Thoracic aorta (tissue), 2 donors: ENCODE measurements at places on chromosomes 5 and 9. TPM values are rescaled to one million over a fixed set of nuclear protein-coding genes. Genes with fewer than 3 reads are reported as not detected.

- DNase-seq = no peak
Measured at GRCh38 chr5:123422433-123423277, 548 bp downstream of the CEP120 start.

- DNase-seq = no peak
Measured at GRCh38 chr9:99169086-99169485, 52.7 kb downstream of the ALG2 start.

The CCNO gene
- 0.35 TPM for total RNA-seq

DNA sequence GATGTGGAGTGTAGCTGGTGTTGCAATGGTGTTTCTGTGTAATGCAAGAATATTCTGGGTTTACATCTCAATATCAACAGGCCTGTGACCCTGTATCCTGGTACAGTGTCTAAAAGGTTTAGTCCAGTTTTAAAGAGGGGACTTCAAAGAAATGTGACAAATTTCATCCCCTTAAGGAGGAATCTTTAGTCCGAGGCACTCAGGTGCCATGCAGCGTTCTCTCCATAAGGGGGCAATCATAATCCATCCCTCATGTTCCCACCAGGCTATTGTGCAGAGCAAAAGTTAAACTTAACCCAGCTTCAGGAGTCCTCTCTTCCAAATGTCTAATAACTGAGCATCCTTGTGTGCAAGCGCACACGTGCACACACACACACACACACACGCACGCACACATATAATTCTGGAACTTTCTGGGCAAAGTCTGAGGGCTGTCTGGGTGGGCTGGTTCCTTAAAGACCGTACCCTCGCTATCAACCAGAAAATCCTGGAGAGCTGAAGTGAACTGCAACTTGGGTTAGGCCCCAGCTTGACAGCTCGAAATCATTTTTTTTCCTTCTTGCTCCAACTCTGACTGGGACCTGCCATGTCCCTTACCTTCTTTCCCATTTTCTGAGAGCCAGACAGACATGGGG lies 46.0 kb downstream of the CRB2 start:
- DNase-seq = no peak
